Psoas muscle (tissue), 8 donors: ENCODE measurements at places on chromosomes 2 and 18. TPM values are rescaled to one million over a fixed set of nuclear protein-coding genes. Genes with fewer than 3 reads are reported as not detected.

DNA sequence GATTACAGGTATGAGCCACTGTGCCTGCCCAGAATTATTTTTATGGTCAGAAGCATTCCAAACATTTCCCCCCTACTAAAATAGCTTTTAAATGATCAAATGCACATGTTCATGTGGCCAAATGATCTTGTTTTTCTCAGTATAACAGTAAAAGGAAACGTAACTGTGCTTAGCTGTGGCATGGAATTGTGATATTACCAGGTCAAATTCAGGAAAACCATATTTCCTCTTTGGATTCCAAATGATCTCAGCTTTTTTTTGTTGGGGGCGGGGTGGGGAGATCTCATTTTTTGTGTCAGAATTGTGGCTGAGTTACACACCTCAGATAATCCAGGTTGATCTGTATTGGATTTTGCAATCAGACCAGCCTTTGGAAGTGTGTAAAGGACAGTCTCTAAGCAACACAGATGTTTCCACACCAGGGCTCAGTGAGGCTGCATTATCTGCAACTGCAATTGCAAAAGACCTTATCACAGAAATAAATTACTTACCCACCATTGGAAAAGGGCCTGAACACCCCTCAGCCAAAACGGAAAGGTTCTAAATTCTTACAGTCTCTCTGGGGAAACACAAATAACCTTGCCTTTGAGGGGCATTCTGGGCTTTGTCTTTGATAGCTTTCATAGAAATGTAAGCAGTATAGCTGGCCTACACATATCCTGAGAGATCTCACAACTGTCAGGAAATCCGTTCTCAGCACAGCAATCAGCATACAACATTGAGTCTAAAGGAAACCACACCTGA lies 8.4 kb downstream of the CASP10 start:
- DNase-seq: no peak

- DNase-seq: no peak
Measured at GRCh38 chr2:103789381-103790095, 1027.7 kb downstream of the TMEM182 start.

DNA sequence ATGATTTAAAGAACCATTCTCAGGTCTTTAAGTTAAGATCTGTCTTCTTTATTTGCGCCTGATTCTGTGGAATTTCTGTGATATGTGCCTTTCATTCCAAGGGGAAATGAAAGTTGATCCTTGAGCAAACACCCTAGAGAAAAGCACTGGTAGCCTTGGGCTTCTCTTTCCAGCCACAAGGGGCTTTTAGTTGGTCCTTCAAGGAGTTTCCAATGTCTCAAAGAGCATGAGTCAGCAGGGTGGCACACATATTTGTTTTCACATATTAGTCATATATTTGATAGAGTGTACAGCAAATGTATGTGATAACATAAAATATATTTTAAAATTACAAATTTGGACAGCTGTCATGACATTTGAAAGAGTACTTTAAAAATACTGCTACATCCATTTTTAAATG lies 339.5 kb downstream of the TXNL1 start:
- DNase-seq: no peak

- no peak for DNase-seq
Measured at GRCh38 chr2:160168878-160169277, 31.2 kb downstream of the ITGB6 start.

DNA sequence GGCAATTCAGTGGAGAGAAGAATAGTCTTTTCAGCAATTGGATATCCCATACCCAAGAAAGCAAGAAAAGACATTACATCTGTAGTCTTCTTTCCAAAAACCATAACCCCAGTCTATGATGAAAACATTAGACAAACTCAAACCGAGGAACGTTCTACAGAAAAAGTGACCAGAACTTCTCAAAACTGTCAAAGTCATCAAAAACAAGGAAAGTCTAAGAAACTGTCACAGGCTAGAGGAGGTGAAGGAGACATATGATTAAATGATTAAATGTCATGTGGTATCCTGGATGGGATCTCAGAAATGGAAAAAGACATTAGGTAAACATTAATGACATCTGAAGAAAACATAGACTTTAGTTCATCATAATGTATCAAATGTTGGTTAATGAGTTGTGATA lies 4.9 kb upstream of the USP40 start:
- DNase-seq: no peak

The TMBIM1 gene
- polyA plus RNA-seq: 264 TPM

- no peak for DNase-seq
Measured at GRCh38 chr2:100844514-100844913, 24.6 kb downstream of the NPAS2 start.

- no peak for DNase-seq
Measured at GRCh38 chr2:125240870-125241269, 1215.8 kb downstream of the CNTNAP5 start.

DNA sequence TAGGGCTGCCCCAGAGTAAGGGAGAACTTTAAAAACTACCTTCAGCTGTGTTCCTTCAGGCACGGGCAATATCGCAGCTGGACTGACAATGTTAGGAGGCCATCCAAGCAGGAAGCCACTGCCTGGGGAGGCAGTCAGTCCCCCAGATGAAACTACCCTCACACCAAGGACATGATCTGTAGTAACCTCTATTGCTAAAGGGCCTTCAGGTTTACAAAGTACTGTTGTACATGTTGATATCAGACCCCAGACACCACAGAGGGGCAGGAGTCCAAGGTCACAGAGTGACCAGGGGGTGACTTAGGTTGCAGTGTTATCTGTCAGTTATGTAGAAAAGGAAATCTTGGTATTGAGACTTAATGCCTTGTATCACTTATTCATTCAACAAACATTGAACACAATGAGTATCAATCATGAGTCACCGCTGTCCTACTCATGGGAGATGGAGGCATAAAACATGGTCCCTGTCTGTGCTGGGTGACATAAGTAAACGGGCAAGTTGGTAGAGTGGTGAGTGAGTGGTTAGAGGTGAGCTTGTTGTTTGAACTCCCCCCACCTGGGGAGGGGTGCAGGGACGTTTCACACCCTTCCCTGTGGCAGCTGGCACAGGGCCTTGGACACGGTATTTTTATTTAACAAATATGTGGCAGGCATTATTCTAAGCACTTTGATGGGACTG lies 7.1 kb downstream of the CABLES1 start:
- no peak for DNase-seq

DNA sequence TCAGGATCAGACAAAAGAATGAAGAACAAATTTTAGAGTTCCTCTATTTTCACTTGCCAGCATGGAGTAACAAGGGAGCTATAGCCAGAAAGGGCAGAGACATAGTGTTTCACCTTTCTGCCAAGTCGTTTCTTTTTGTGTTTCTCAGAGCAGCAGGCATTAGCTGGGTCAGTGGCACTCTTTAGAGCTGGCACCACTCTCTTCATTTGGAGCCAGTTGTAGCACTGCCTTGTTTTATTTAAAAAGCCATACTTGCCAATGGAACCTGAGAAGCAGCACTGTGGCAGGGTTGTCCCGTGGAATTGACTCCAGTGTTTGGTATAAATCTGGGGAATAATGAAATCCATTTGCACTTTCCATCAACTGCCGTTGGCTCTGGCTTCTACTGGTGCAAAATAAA lies 64.0 kb downstream of the LRRTM4 start:
- no peak for DNase-seq

- no peak for DNase-seq
Measured at GRCh38 chr2:140842110-140842509, 1288.7 kb downstream of the LRP1B start.

GRCh38 chr2:231769170-231770136 lies 11.6 kb downstream of the PDE6D start:
- DNase-seq: no peak

- no peak for DNase-seq
Measured at GRCh38 chr2:119525614-119526013, 1.3 kb upstream of the SCTR start.

GRCh38 chr2:122669627-122670026 lies 914.2 kb downstream of the TSN start:
- DNase-seq: no peak

DNA sequence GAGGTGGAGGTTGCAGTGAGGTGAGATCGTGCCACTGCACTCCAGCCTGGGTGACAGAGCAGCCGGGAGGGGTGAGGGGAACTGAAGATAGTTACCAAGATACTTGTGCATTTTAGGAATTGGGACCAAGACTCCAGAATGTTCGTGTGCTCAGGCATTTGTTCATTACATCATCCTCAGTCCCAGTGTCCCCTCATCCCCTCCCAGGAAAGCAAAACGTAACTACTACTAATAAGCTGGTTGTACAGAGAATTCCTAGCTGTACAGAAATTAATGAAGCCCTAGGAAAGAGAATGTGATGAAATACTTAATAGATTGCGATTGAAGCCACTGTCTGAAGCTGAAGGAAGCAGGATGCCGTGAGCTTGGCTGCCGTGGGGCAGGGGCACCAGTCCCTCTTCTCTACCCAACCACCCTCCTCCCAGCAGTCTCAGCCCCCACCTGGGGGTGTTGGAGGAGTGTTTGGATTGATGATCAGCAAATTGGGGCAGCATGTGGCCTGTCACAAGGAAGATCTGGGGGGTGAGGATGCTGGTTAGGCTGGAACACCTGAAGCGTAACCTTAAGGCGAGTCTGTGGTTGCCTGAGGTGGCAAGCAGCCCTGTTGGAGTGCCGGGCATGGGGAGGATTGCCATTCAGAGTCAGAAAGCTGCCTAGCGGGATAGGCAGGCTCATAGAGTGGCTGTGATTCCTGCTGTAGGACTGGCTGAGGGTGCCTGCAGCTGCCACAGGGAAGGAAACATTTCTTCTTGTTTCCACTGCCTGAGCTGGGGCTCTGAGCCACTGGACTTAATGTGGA lies 140.9 kb downstream of the SH3RF3 start:
- no peak for DNase-seq

The OTX1 gene
- polyA plus RNA-seq: not detected

DNA sequence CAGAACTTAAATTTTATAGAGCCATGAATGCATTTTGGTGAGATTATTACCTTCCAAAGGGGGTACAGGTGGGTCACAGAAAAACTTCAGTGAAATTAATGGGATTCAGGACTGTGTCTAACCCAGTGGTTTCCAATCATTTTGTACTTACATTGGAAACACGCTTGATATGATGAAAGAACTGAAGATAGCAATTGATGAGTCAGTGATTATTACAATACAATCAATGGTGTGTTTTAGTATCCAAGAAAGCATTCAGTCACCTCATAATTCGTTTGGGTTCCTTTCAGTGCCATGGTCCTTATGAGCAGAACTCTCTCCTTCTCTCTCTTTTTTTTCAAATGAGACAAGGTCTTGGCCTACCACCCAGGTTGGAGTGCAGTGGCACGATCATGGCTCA lies 66.5 kb upstream of the IGFBP5 start:
- DNase-seq: no peak

The PJVK gene
- polyA plus RNA-seq: 0.72 TPM
